GM10248 (cell line): ENCODE measurements at places on chromosomes 6 and 20.

- no peak for DNase-seq
Measured at GRCh38 chr6:79888587-79888986, 58.8 kb downstream of the ELOVL4 start.

- DNase-seq = no peak
Measured at GRCh38 chr6:36772397-36772796, 66.8 kb downstream of the CPNE5 start.

- DNase-seq = no peak
Measured at GRCh38 chr20:39364320-39364719, 402.2 kb downstream of the DHX35 start.

DNA sequence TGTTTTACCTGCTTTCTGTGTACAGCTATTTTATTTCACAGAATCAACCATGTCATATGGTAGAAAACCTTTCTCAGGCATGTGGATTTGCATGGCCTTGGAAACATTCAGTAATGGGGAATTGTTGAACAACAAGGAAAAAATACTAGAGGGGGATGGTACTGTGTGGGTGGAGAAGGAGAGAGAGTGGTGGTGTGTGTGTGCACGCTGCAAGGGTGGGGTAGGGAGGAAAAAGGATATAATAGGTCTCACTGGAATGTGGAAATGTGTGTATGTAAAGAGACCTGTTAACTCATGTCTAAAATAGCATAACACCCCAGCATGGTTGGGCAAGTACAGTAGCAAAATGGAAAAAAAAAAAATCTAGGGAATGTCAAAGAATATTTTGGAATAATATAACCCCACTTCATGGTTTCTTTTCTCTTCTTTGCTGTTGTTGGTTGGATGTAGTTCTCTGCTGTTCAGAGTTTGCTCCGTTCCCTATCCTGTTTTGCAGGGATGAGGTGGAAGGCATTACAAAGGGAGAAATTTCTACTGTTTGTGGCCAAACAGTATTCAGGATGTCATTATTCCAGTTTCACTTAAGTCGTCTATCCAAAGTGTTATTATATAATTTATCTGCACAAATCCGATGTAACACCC is 93.9 kb upstream of the CITED2 start:
- no peak for DNase-seq

- no peak for DNase-seq
Measured at GRCh38 chr6:66930559-66931290, 1223.7 kb upstream of the EYS start.

DNA sequence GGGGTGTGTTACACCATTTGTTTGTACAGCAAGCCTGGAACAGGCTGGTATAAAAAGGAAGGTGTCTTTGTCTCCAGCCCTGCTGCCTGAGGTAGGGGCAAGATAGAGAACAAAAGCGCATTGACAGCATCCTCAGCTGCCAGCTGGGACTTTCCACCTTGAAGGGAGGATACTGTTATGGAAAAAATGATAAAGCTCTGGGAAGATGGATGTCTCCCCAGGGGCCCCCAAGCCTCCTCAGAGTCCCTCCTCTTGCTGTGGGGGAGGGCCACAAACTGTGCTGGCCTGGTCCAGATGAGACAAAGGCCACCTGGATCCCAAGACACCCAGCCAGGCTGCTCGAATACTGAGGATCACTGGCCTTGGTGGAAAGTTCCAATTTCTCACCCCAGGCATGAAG is 13.0 kb downstream of the REM1 start:
- no peak for DNase-seq

GRCh38 chr6:137893181-137893580 is 26.1 kb downstream of the TNFAIP3 start:
- no peak for DNase-seq
